ENCODE measurements at places on chromosomes 3 and 15.
A peak's percentile ranks its signal among the peaks of the same experiment; 100 is the strongest.

GRCh38 chr3:144590854-144591253 lies 619.2 kb downstream of the DIPK2A start:
- DNase-seq, result no peak

- DNase-seq, result no peak
Measured at GRCh38 chr3:142216321-142216720, 9.1 kb downstream of the GK5 start.

DNA sequence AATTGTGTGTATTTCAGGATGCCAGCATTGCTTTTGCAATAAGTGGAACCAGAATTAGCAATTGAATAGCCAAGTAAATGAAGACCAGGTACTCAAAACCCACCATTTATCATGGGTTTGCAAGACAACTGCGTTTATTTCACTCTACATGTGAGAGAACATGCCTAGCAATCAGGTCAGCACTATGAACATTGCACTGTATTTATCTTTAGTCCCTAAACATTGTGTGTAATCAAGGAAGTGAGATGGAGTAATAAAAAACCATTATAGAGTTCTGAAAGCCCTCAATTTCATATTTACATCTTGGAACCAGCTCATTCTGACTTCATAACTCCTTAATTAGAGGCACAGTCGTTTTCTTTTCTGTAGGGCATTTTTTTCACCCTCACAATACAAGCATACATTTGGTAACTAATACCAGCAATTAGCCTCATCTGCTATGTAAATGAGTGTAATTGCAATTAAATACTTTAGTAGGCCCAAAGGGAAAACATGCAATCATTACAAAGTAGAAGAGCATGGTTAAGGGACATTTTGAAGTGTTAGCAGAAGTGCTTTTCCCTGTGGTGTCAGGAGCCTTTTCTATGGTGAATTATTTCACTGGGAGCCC lies 153.1 kb upstream of the DPH6 start:
- DNase-seq, result no peak

DNA sequence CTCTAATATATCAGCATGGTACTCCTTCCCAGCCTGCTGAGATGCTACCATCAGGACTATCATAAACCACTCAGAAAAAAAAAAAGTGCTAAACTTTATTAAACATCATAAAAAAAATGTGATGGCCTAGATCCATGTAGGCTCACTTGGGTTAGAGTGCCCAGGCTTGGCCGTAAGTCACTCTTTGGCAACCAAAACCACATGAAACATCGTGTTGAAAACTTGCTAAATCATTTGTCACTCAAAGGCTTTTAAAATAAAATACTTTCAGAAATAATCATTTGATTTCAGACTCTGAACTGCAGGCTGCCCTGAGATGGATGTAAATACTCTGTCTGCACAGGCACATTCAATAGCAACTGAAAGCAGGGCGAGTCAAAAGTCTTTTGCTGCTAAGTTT lies 78.4 kb upstream of the WNT5A start:
- DNase-seq, result no peak

GRCh38 chr15:68812597-68813431 lies 7.9 kb downstream of the ANP32A start:
- DNase-seq, result no peak

GRCh38 chr15:74253211-74253921 lies 17.2 kb downstream of the CCDC33 start:
- DNase-seq, result no peak

GRCh38 chr3:72068621-72069020 lies 283.7 kb upstream of the PROK2 start:
- DNase-seq, result no peak

- DNase-seq, result no peak
Measured at GRCh38 chr3:150221904-150222523, 186.1 kb upstream of the TSC22D2 start.

GRCh38 chr3:62261121-62261520 lies 112.2 kb downstream of the FEZF2 start:
- DNase-seq, result no peak

DNA sequence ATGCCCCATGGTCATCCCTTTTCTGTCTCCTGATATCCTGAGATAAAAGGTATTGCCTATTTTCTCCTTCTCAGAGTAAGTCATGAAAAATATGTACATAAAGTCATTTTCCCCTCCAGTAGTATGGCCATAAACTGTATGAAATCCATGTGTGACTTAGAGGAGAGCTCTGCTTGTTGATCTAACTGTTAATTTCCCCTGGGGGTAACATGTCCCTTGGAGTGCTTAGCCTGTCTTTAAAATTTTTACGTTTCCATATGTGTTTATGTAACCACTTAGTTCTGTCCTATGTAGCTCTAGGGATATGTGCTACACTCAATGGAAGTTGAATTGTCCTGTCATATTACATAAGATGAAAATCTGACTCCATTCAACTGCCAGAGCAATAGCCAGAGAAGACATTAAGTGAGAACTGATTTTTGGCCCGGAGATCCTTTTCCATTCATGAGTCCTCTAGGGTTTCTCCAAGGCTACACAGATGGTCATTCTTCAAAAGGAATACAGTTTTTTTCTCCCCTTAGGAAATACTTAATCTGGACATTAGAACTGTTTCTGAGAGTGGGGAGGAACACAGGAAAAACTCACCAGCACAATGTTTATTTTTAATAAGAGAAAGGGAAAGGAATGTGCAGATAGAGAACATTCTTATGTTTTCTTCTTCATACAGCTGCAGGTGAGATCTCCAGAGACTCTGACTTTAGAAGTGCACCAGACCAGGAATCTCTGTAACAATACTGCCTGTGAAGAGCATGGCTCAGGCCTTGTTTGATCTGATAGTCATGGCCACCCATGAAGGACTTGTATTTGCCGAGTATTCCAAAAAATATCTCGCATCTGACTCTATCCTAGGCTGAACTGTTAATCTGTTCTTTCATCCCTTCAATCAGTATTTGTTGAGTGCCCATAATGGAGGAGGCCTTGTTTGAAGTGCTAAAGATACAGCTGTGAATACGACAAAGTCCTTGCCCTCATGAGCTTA lies 29.8 kb upstream of the CLRN1 start:
- no peak for DNase-seq

GRCh38 chr3:187063286-187064121 lies 75.8 kb downstream of the RPL39L start:
- DNase-seq, result peak; percentile 12

DNA sequence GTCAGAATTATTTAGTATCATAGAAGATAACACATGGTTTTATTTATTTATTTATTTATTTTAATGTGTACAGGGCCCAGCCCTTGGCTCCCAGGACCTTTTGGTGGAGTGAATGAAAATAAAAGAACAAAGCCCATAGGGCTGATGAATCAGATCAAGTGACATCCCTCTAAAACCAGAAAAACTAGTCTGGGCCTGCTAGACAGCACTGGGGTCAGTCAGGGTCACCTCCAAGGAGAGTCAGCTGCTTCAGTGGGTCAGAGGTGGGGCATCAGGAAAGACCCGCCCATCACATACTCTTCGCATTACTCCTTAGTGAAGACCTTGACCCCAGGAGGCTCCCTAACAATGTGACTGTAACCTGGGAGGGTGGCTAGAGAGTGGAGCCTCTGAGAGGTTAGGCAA lies 12.8 kb downstream of the PPCDC start:
- DNase-seq, result no peak

DNA sequence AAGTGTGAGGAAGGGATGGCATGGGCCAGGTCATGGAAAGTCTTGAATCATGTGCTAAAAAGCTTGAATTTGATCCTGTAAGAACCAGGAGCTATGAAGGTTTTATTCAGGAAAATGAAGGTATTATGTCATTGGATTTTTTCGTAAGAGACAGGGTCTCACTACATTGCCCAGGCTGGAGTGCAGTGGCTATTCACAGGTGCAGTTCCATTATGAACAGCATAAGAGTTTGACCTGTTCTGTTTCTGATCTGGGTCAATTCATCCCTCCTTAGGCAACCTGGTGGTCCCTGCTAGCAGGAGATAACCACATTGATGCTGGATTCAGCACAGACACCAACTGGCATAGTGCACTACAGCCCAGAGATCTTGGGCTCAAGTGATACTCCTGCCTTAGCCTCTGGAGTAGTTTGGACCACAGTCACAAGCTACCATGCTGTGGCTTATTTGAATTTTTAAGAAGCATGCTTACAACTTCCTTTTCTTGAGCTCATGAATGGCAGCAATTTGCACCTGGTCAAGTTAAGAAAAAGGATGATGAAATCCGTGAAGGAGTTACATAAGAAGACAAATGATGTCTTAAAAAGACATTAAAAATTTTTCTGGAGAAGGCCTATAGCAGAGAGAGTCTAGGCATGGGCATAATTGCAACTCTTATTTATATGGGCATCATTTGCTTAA lies 79.1 kb downstream of the CADPS start:
- no peak for DNase-seq

DNA sequence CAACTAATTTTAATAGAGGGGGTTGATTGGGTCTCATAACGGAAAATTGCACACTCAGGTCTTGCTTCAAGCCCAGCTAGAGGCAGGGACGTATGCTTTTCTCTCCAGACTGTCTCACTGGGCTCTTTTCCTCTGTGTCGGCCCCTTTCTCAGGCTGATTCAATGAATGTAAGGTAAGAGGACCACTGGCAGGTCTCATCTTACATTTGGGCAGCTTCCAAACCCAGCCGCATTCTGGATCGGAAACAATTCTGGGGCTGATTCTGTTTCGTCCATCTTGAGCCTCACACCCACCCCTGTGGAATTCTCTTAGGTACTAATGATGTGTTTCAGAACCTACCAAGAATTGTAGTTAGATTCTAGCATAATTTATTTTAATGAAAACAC lies 40.7 kb downstream of the TMEM212 start:
- no peak for DNase-seq

DNA sequence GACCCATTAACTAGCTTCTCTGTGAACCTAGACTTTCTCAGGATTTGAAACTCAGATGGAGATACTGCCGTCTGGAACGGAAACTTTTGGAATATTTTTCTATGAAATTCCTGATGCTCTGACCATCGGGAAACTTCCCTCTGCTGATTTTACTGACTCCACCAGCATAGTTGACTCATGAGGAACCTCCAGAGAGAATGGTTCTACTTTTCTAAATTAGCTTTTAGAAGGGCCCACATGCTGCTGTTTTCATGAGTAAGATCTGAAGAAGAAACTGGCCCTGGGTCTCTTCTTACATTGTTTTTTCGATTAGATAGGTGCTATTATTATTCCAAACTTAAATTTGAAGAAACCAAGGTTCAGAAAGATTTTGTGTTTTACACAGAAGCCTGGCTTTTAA lies 326.3 kb upstream of the NR2E3 start:
- no peak for DNase-seq

GRCh38 chr3:14299767-14300166 lies 102.6 kb upstream of the SLC6A6 start:
- DNase-seq, result no peak

DNA sequence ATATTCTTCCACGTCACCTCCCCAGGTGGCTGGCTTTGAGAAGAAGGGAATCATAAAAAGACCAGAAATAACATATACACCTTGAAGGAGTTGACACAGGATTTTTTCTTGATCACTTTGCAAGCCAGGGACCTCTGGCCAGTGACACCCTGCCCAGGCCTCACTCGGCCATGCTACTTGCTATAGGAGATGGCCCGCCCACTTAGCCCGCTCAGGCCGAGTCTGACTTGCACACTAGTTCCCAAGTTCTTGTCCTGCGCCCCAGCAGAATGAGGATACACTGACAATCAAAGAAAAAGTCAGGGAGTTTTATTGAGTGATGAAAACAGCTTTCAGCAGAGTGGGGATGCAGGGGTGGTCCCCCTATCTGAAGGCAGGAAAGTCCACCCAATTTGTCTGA lies 1046.1 kb upstream of the CFAP20DC start:
- DNase-seq, result no peak

- DNase-seq, result no peak
Measured at GRCh38 chr3:185067173-185067572, 85.7 kb downstream of the C3orf70 start.

DNA sequence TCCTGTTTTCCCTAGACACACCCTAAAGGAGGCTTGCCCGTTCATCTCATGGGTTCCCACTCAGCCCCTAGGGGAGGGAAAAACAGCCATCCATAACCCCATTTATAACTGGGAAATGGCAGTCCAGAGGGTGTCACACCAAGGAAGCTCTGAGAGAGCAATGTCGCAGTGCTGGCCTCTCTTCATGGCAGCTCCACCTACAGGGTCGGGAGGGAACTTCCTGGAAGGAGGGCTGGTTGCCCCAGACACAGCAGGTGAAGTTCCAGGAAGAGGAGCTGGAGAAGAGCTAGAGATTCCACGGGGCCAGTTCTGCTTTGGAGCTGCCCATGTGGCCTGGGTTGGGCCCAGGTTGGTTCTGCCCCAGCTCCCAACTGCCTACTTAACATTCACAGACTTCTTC lies 22.3 kb upstream of the LINGO1 start:
- DNase-seq, result no peak

GRCh38 chr15:35308802-35309201 lies 223.7 kb upstream of the NANOGP8 start:
- no peak for DNase-seq

- no peak for DNase-seq
Measured at GRCh38 chr15:75583701-75584100, 4.6 kb upstream of the PTPN9 start.

GRCh38 chr15:41150279-41150678 lies 34.2 kb upstream of the INO80 start:
- no peak for DNase-seq

DNA sequence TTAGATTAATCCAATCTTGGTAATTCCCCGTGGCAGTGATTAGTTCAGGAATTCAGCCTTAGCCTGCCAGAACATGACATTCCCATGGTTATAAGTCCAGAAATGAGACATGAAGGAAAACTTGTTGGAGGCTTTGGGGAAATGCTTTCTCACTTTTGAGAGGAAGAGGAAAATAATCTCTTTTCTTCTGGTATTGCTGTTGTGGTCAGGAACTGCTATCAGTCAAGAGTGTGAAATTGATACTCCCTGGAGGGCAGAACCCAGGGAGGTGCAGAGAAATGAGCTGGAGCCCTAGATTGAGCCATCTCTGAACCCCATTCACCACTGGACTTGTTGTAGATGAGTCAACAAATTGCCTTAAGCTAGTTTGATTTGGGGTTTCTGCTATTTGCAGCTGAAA lies 38.6 kb upstream of the APH1B start:
- DNase-seq, result no peak
